K562 (cell line): ENCODE measurements at places on chromosomes 7 and 10.

DNA sequence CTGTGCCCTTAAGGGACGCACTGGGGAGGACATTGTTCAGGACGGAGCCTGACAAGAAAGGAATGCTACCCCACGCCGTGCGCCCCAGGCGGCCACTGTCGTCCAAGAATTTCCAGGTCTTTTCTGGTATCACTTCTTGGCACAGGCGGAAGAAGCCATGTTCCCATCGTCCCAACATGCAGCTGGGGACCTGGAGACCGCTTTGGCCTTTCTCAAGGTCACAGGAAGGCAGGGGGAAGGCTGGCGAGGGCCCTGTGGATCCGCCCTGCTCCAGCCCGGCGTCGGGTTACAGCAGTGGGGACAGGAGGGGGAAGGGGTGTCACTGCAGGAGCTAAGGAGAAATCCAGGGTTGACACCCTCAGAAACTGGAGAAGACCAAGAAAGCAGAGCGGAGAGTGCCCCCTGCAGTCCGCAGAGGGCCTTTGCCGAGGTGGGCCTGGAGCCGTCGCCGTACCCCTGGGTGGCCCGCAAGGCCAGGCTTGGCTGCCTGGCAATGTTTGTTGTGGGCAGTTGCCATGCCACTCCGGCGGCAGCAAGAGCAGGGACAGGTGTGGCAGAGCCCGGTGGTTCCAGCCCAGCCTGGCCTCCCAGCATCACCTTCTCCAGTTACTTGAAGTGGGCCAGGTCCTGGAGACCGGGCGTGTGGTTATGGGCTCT, 104.1 kb downstream of the LHPP start:
- DNase-seq: peak; percentile 68

DNA sequence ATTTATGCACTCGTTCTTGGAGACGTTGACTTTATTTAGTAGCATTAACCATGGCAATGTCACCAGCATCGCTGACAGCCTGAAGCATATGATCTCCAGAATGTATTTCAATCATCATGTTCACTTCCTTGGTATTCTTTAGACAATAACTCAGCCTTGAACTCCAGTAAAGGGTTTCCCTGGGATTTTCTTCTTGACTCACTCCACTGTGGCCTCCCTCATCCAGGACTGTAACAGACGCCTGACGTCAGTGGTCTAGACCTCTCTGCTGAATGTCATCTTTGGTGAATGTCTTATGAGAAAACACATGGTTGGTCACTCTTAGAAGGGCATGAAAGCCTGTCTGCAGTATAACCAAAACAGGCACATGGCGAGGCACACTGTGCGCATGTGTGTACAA, 64.4 kb downstream of the EGFR start:
- DNase-seq: no peak

DNA sequence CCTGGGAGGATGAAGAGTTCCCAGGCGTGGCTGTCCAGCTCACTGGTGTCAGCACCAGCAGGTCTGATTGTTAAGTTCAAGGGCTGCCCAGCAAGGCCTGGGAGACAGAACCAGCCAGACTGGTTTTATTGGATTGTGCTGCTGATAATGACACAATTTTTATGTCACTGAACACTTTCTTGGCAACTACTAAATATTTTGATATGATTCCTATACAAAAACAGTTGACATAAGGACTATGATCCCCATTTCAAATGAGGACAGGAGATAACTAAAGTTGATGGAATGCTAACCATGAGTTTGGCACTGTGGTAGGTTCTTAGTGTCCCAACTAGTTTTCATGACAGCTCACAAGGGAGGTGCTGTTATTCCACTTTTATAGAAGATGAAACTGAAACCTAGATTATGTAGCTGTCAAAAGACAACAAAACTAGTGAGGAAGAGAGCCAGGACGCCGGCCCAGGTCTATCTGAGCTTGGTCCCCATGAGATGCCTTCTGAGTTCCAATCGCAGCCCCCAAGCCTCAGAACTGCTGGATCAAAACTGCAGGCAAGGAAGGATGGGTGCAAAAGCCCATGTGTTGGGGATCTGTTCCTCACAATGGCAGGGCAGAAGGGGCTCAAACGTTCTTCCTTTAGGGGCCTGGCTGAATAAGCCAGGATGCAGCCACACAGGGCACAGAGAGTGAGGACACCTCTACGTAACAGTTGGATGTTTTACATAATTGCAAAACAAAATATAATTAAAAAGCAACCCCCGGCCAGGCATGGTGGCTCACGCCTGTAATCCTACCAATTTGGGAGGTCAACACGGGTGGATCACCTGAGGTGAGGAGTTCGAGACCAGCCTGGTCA, 52.8 kb downstream of the COBL start:
- DNase-seq: no peak

DNA sequence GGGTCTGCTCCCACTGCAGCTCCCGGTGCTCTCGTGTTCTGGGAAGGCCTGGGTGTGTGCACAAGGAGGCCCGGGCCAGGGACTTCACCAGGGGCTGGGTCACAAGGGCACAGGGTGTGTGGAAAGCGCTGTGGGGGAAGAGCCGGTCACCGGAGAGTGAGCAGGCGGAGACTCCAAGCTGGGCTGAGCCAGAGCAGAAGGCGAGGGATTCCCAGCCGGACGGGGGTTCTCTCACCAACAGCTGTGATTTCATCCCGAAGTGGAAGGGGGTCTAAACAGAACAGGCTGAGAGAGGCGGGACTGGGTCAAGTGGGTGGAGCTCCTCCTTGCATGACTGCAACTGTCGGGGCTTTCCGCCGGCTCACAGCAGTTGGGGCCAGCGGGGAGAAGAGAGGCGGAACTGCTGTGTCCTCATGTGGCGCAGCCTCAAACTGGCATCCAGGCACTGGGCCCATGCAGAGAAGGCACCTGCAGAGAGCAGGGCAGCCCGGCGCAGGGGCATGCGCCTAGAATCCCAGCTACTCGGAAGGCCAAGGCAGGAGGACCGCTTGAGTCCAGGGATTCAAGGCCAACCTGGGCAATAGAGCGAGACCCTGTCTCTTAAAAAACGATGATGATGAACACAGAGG, 7.6 kb upstream of the ORAI2 start:
- no peak for DNase-seq

GRCh38 chr10:98168147-98168546, 33.7 kb downstream of the R3HCC1L start:
- no peak for DNase-seq

- no peak for DNase-seq
Observed at GRCh38 chr10:6951732-6952131, 371.7 kb upstream of the PRKCQ start.

- DNase-seq: no peak
Observed at GRCh38 chr10:547591-548081, 141.8 kb downstream of the DIP2C start.

DNA sequence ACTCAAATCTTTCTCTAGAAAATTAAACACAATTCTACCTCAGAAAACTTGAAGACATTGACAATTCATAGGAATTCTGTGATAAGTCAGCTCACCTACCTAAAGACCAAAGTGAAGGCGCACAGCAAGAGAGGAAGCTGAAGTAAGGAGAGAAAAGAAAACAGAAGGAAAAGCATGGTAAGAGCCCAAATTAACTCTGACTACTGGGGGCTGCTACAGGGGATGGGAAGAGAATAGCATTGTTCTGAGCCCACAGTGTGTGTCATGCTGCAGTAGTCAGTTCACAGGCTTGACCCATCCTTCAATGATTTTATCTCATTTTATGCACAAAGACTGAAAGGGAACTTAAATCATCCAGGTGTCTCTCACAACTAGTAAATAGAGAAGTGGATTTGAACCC, 111.3 kb downstream of the PTEN start:
- DNase-seq: no peak

DNA sequence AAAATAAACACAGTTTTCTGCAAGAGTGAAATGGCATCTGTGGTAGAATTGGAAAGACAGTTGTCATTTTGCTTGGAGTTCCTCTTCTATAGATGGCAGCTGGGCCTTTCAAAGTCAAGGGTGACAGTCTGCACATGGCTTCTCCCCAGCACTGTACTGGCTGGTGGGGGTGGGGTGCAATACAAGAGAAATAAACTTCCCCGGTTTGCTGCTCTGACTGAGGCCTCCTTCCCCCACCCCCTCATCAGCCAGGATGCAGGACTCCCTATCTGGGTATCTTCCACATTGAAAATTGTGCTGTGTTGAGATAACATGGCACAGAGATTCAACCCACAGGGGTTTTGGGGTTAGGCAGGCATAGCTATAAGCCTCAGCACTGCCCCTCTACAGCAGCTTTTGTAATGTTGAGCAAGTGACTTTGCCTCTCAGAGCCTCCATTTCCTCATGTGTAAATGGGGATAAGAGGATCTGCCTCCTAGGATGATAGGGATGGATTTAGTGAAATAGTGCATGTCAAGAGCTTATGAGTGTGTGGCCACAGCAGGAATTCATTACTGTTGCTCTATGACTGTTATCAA, 85.8 kb upstream of the WDR11 start:
- DNase-seq: no peak

- no peak for DNase-seq
Observed at GRCh38 chr10:22823109-22823508, 104.7 kb upstream of the ARMC3 start.

- DNase-seq: no peak
Observed at GRCh38 chr7:24877790-24878311, 102.1 kb downstream of the OSBPL3 start.

DNA sequence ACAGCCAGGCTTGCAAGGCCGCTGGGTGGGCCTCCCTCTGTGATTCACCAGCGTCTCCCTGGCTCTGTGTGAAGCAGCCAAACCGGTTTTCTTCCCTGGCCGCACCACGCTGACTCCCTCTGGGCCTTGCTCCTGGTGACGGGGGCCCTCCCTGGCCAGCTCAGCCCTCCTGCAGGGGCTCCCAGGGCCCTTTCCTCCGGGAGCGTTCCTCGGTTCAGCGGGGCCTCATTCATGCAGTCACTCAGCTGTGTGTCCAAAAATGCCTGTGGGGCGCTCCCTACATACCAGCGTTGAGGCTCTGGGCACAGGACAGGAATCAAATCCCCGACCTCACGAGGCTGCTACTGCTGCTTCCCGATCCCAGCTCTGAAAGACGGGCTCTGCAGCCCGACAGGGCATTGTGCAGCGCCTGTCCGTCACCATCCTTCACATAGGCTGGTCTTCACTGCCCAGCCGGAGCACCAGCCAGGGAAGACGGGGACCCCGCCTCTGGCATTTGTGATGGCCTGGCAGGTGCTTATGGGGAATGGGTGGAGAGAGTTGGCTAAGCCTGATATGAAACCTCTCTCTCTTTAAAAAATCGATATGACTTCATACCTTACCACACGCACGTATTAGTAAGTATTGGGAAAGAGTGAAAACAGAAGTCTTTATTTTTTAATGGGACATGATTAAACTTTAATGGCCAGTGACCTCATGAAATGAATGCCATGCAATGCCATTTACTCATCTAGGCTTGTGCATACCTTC, 110.0 kb upstream of the SHH start:
- no peak for DNase-seq
